ENCODE measurements at places on chromosomes 7 and 10.

- DNase-seq, result no peak
Observed at GRCh38 chr10:113609704-113610108, 54.1 kb downstream of the NRAP start.

DNA sequence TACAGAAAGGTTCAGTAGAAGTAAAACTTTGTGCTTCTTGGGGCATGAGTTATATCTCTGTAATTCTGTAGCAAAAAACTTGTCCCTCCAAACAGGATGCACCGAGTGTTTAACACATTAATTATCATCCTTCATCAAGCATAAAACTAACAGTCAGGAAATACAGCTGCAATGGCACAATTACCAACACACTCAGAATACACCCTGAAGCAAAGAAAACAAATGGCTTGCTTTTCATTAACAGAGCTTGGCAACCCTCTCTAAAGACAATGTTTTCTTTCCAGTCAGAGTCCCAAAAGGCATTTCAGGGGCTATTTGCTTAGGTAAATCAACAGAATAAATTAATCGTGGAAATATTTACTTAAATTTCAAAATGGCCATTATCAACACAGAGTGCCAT lies 107.7 kb downstream of the ICA1 start:
- DNase-seq, result no peak

DNA sequence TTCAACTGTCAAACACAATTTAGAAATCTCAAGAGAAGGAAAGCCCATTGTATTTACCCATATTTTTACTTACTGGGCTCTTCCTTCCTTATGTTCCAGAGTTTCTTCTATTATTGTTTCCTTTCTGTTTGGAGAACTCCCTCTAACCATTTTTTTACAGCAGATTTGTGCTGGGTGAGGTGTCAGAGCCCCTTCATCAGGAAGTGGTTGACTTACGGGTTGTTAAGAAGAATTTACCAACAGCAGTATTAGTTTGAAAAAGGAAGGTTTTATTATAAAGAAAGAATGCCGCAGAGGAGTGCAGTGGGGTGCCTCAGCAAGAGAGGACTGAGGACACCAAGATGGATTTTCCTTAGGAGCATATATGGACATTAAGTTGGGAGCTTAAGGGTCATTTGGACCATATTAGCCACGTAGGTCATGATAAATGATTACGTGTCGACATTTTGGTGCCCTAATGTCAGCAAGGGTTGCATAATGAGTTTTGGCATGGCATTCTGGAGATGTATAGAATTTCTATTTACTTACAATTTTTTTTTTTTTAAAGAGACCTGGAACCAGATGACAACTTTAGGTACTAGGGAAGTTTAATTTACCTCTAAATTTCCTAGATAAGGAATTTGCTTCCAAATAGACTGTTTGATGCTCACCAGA lies 6.3 kb upstream of the TBATA start:
- DNase-seq, result no peak

- DNase-seq, result no peak
Observed at GRCh38 chr10:44981172-44982113, 2.8 kb upstream of the DEPP1 start.

DNA sequence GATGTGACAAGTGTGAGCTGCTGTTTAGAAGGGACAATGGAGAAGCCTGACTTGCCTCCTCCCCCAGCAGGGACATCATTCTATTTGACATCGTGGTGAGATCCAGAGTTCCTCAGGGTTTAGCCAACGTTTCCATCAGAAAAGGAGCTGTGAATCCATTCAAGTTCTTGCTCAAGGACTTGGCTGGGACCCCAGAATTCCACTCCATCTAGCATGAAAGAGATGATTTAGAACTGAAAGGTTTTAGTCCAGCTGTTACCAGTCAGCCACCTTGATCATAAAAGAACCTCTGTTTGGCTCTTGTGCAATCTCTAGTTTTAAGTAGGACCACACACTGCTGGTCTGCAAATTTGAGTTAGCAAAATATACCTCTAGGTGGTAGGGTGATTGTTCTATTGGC lies 337.6 kb downstream of the FRMD4A start:
- DNase-seq, result no peak

DNA sequence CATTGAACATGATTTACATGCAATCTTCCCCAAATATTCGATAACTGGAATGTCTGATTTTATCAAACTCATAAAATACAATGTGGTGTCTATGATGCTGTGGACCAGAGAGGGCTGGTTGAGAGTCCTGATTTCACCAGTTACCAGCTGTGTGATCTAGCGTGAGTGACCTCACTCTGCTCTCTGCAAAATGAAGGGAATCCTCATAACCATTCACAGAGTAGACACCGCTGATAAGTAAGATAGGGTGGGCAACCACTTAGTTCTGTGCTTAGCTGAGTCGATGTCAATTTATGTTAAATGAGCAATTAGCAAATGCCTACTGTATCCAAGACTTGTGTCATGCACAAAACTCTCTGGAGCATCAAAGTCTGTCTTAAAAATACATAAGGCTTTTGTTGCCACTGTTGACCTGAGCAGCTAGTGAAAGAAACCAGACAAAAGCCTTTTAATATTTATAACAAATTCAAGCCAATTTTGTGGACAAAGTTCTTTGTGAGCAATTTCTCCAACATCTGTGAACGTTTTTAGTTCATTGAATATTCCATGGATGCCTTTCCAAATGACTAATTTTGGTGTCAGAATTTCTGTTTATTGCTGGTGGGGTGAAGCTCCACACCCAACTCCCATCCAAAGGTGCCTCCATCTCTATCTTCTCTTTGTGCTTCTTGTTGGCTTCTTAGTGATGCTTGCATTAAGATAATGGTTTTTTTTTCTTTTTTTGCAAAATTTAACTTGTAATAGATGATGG lies 314.2 kb downstream of the ADRA2A start:
- DNase-seq, result no peak

GRCh38 chr7:97174303-97174702 lies 56.8 kb downstream of the SDHAF3 start:
- DNase-seq, result no peak

DNA sequence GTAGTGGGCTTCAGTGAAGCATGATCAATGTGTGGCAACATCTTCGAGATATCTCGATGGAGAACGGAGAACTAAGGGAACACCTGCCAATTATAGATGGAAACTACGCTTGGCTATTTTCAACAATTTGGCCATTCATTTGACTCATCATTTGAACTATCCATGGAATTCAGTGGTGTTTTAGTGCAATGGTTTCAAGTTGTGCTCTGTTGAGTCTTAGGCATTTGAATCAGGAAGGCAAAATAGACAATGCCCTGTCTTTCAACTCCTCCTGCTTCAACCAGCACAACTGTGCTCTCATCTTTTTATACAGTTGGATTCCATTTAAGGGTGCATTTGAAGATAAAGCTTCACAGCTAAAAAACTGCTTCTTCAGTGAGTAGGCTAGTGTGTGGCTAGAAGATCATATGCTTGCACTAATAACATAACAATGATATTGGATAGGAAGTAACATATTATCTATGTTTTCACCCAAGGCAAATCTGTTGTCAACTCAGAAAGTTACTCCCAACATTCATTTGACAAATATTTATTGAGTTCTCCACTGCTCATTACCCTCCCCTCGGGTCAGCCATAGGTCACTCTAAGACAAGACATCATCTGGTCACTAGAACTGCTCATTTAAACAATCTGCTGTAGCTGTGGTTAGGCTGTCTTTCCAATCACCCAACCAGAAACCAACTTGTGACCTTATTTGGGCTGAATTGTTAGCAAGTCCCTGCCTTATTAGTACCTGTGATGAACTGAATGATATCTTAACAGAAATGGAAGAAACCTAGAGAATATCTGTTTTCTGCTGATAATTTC lies 314.1 kb upstream of the SP4 start:
- DNase-seq, result no peak

GRCh38 chr10:110076559-110077318 lies 69.0 kb downstream of the ADD3 start:
- DNase-seq, result peak; percentile 23

GRCh38 chr10:31574577-31574976 lies 255.6 kb downstream of the ZEB1 start:
- DNase-seq, result no peak

DNA sequence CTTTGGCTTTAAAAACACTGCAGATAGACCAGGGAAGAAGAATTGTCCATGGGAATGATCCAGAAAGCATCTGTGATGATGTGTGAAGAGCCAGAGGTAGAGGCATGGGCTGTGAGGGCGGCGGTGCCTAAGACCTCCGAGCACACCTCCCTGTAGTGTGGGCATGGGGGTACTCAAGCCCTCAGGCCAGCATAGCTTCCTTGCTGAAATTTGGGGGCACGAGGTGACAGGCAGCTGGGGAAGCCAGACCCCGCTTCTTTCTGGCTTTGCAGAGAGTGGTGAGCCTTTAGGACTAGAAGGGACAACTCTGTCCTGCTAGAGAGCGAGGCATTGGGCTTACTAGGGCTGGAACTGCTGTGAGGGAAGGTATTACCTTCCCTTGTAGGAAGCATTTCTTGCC lies 187.7 kb upstream of the SH2B2 start:
- no peak for DNase-seq

- DNase-seq, result no peak
Observed at GRCh38 chr7:52120912-52121311, 804.3 kb upstream of the COBL start.

- DNase-seq, result no peak
Observed at GRCh38 chr7:110871856-110872255, 219.1 kb upstream of the LRRN3 start.

DNA sequence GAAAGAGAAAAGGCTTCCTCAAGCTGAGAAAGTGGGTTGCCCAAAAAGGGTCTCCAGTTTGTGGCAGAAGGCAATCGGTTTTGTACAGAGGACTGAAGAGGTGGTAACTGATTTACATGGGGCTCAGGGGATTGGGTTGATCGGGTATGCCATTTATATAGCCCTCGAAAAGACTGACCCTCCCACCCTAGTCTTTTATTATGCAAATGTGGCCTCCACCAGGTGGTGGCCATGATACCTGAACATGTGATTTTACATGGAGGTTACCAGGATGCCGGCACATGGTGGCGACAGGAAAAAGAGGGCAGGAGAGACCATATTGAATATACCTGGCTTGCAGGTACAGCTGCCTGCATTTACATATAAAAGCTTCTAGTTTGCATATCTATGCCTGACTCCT lies 36.7 kb downstream of the ATE1 start:
- peak; percentile 5 for DNase-seq

DNA sequence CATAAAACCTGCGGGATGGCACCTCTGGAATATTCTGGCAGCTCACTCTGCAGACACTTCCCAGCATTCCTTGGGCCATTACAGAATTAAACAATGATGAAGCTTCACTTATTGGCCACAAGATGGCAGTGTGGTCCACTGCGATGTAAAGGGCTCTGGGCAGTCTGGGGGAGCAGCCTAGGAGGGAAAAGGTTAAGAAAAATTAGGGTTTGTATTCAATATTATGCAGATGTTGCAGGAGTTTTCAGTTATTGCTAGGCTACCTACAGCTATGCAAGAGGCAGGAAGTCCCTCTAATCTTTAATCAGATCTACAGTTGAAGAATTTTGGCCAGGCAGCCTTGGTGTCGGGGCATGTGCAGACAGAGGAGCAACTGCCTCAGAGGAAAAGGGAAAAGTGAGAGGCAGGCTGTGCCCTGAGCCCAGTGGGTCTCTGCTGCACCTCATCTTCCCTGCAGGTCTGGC lies 233.2 kb upstream of the PRSS1 start:
- DNase-seq, result peak; percentile 34
